ENCODE measurements at places on chromosomes 6 and 20. TPM values are rescaled to one million over a fixed set of nuclear protein-coding genes. Genes with fewer than 3 reads are reported as not detected.

GRCh38 chr20:48788486-48789072 is 39.2 kb downstream of the PREX1 start:
- DNase-seq: no peak

GRCh38 chr6:29628419-29629281 is 4.3 kb downstream of the GABBR1 start:
- peak; percentile 62 for DNase-seq

- DNase-seq: no peak
Measured at GRCh38 chr6:91149246-91149955, 562.5 kb upstream of the MAP3K7 start.

DNA sequence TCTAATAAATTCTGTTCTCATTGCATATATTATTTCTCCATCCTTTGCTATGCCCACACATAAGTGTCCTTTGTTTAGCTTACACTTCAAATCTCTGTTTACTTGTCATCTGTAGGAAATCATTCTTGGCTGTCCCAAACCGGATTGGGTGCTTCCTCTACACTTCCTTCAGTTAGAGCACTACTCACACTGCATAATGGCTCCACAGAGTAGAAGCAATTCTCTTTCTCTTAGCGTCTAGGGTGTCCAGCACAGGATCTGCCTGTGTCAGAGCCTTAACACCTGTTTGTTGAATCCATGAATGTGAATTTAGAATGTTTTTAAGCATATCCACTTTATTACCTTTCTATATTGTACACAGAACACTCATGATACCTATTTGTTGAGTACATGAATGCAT is 87.0 kb upstream of the BMP2 start:
- no peak for DNase-seq

SLC32A1 gene
- not detected for total RNA-seq

DNA sequence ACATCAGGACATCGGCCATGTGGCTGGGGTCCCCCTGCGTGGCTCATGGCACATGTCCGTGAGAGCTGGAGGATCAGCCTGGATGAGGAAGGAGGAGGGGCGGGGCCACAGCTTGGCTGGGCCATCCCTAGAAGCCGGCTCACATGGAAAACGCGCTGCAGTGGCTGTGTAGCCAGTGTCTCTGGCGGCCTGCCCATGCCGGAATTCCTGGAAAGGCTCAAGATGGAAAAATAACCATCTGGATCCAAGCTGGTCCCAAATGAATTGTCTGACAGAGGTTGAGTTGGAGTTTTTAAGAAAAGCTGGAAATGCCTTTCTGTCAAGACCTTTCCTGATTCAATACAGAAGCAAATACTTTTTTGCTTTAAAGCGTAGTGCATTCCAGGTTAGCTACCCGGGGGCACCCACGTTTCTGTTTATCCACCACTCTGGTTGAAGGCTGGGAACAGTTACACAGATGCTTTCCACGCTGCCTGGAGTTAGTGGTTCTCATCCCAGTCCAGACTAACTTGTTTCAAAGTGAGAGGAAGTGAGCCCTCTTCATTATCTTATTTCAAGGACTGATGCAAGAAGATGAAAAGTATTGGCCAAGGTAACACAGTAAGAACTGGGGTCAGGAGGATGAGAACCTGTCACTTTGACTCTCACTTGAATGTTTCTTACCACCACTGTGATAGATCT is 99.0 kb downstream of the GMPR start:
- peak; percentile 100 for DNase-seq

DNA sequence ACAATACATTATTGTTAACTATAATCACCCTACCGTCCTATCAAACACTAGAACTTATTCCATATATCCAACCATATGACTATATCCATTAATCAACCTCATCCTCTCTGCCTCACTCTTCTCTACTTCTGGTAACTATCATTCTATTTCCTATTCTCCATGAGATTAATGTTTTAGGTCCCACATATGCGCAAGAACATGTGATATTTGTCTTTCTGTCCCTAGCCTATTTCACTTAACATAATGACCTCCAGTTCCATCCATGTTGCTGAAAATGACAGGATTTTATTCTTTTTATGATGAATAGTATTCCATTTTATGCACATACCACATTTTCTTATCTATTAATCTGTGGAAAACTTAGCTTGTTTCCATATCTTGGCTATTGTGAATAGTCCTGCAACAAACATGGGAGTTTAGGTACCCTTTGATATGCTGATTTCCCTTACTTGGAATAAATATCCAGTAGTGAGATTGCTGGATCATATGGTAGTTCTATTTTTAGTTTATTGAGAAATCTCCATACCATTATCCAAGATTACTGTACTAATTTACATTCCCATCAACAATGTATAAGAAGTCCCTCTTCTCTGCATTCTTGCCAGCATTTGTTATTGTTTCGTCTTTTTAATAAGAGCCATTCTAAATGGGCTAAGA is 289.4 kb upstream of the GJE1 start:
- no peak for DNase-seq

HLA-DRB5 gene
- total RNA-seq: not detected

IL17A gene
- total RNA-seq: not detected

- no peak for DNase-seq
Measured at GRCh38 chr6:41056768-41057490, 3.9 kb downstream of the APOBEC2 start.

YIPF3 gene
- 94.4 TPM for total RNA-seq

DNA sequence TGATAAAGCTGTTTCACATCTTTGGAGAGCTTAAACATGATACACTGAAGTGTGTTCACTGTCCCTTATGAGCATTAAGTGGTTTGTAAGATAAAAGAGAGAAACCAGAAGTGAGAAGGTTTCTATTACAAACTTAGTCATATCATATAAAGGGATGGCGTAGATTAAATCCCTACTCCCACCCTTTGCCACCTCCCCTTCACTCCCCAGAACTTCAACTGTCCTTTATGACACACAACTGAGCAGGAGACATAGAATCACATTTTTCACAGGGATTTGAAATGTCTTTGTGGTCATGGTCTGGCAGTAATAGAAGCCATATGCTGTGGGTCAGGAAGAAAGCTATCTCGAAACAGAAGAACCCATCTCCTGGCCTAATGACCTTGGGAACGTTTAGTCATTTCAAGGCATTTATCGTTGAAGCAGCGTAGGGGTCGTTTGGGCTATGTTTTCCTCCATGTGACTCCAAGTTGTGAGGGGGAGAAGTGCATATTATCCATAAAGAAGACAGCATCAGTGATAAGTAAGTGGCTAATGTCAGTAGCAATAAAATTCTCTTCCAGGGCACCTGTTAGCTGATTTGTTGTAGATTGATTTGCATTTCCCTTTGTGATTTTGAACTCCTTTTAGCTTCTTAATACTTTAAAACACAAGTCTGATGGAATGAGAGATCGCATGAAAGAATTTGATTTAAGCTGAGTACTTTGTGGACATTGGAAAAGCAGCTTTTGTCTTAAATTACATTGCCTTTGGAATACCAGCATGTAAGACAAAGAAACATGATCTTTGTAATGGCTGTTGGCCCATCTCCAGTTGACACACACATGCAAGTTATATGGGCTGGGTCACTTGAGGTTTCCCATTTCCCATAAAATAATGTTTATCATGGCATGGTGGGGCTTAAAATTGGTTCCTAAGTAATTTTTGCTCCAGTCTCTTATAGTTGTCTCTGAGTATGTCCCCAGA is 501.5 kb upstream of the FLRT3 start:
- no peak for DNase-seq

DNA sequence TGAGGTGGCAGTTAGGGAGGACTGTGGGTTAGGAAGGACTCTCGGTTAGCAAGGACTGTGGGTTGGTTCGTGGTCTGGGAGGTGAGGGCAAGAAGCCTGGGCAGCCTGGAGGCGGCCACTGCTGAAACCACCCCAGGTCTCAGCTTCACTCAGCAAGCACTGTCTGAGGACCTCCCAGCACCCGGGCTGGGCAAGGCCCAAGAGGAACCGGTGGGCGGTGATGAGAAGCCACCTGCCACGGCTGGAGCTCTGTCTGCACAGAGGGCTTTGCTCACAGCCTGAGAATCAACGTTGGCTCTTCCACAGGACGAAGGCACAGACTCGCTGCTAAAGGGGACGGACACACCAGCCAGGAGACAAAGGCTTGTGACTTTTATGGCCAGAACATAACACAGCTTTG is 69.3 kb downstream of the DACT2 start:
- DNase-seq: no peak
